Activated gamma-delta T cell treated with anti-CD3 and anti-CD28 coated beads, Interleukin-2, amount 50 U/mL, for 16 hours (primary cell): ENCODE measurements at places on chromosomes 6 and 20.

DNA sequence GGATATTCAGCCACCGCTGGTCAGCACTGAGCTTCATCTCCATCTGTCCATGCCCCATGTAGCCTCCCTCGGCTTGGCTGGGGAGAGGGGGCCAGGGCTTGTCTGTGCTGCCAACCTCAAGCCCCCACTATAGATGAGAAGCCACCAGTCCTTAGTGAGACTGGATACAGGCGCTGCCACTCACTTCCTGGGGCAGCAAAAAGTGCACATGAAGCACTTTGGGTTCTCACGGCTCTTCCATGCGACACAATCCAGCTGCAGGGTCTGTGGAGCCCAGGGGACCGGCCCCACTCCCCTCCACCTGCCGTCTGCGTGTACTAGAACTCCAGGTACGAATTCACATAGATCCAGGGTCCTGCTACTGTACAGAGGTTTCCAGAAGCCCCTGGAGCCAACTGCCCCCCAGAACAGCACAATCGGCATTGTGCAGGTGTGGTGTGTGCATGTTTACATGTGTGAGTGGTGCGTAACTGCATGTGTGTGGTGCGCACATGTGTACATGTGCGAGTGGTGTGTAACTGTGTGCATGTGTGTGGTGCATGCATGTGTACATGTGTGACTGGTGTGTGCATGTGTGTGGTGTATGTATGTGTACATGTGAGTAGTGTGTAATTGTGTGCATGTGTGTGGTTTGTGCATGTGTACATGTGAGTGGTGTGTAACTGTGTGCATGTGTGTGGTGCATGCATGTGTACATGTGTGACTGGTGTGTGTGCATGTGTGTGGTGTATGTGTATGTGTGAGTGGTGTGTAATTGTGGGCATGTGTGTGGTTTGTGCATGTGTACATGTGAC is 4.9 kb downstream of the FRMD1 start:
- DNase-seq: no peak

DNA sequence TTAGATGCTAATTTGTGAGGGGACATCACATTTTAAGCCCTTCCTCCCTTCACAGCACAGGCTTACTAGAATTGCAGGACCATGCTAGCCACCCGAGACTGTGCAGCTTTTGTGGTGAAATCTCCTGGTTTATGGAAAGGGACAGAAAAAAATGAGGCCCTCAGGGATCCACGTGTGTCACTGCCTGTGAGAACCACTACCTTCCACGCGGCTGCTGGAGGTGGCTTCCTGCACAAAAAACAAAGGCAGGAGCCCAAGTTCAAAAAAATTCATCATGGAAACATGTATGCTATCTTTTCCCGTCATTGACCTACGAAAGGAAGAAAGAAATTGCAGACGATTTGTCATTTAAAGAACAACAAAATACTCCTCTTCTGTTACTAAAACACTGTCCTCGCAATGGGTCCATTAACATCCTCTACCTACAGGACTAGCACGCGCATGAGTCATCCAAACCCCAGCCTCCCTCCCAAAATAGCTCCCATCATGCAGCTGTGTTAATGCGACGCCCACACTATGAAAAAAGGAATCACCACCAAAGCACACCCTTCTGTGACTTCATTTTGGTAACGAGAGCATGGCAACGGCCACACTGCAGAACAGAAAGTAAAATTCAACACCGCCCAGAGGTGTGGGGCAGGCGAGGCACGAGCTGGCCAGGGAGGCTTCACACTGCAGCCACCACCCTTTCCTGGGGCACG is 45.7 kb downstream of the RAMACL start:
- peak; percentile 43 for DNase-seq

DNA sequence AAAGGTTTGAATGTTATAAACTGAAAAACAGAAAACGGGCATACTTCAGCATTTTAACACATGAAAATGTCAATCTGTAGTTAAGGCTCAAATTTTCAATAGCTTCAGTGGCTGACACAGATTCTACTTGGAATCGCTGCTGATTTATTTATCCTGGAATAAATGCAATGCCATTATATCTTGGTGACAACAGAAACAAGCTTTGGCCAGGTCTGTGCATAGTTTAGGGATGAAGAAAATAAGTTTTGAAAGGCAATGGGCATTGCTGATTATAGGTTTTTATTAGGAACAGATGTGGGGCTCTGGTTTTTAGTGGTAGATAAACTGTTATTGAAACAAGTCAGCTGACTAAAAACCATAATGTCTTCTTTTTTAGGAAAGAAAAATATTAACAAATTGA is 96.8 kb upstream of the SOX4 start:
- DNase-seq: no peak

- no peak for DNase-seq
Observed at GRCh38 chr20:39855799-39856198, 833.2 kb downstream of the MAFB start.

- DNase-seq: no peak
Observed at GRCh38 chr6:53974941-53975340, 136.3 kb upstream of the MLIP start.

DNA sequence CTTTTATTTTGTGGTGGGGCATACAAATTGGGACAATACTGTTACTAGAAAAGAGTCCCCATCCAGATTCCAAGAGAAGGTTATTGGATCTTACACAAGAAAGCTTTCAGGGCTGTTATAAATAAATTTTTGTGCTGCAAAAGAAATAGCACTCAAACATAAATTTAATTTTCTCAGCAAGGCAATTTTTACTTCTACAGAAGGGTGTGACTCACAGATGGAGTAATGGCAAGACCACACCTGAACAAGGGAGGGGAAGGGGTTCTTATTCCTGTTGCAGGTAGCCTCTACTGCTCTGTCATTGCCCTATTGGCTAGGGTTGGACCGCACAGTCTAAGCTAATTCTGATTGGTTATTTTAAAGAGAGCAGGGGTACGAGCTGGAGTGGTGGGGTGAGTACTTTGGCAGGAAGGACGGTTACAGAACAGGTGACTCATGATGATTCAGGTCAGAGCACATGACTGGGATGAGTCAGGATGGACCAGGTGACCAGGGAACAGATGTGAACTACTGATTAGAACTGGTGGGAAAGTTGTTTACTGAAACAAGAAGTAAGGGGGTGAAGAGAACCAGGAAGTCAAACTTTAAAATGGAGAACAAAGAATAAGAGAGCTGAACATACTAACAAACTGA is 41.1 kb downstream of the CNR1 start:
- no peak for DNase-seq

- peak; percentile 55 for DNase-seq
Observed at GRCh38 chr6:166419286-166419685, 36.5 kb upstream of the MPC1 start.

DNA sequence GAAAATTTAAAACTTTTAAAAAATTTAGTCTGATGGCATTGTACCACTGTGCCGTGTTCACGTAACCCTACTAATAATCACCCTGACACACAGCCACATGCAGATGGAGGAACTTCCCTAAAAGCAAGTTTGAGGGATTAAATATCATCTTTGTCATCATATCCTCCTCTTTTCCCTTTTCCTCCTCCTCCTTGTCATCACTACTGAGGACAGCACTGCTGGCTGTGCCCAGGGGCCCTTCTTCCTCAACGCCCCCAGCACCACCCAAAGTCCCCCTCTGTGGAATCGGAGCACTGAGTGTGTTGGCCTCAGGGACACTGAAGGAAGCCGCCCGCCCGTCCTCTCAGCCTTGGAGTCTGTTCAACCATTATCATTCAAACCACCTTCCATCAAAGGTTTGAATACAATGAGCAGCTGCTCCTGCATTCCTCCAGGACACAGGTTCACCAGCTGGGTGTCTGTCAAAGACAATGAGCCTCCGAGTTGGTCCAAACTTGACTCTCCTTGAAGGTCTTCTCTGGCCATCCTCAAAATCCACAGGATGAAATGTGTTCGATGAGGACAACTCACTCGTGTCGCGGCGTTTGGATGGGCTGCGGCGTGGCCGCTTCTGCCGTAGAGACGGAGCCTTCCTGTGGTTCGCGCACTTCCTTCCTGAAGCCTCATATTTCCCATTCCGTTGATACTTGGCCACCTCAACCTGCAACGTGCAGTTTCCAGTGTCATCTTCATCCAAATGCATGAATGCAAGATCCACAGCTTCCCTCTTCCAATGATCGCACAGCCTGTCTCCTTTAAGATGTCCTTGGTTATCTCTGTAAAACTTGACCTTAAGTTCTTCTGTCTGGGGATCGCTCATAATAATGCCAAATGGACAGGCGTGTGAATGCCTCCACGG is 23.3 kb downstream of the NQO2 start:
- DNase-seq: no peak
